ENCODE measurements at places on chromosomes 16 and 17.

- no peak for DNase-seq
Observed at GRCh38 chr16:24935336-24935735, 79.8 kb downstream of the ARHGAP17 start.

DNA sequence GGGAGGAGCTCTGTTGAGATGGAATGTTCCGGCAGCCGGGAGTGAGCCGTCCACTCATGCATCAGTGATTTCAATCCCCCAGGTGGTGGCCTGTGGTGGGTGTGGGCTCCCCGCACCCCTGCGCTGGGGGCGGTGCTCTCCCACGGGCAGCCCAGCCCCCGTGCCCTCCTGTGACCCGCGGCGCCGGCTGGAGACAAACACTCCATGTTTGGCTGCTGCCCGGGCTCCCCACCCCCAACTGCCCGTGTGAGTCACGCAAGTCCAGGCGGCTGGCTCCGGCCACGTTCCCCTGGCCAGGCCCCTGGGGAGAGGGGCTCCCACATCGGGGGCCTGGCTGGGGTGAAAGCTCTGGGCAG is 29.4 kb downstream of the CACNA1H start:
- no peak for DNase-seq

DNA sequence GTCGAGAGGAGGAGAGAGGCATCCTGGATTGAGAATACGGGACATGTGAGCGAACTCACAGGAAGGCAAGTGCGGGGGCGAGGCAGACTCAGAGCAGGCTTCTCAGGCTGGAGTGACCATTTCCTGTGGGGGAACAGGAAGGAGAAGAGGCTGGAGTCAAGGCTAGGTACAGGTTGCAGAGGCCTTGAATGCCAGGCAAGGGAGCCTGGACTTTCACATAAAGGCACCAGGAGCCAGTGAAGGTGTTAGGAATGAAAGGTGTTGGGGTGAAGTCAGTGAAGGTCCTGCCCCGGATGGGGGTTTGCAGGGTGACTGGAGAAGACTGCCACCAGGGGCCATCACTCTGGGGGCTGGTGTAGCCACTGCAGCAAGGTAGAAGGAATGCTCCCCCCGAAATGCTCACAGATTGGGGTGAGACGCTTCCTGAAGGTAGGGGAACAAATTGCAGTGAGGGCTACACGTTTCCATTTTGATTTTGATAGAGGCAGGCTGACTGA is 5.3 kb upstream of the GPRC5C start:
- DNase-seq = no peak

DNA sequence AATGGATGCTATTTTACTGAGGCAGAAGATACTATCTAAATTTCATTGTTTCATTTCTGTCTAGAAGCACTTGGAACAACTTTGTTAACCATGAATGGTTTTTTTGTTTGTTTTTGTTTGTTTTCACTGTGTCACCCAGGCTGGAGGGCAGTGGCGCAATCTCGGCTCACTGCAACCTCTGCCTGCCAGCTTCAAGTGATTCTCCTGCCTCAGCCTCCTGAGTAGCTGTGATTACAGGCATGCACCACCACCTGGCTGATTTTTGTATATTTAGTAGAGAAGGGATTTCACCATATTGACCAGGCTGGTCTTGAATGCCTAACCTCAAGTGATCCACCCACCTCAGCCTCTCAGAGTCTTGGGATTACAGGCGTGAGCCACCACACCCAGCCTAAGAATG is 40.5 kb downstream of the ABHD15 start:
- no peak for DNase-seq

GRCh38 chr16:23927796-23928195 is 92.0 kb downstream of the PRKCB start:
- DNase-seq = no peak

DNA sequence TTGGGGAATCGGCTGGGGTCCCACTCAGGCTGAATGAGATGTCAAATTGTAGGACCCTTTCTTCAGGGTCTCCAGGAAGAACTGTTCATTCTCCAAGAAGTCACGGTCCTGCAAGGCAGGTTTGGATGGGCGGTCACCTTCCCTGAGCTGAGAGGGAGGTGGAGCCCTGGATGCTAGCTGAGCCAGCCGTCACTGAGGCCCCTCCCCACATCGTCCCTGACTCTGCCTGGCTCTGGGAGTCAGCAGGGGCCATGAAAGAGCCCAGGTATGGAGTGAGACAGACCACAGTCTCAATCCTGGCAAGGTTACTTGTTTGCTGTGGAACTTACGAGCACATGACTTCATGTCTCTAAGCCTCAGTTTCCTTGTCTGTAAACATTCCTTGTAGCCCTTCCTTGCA is 6.0 kb upstream of the MRPL38 start:
- DNase-seq = no peak

DNA sequence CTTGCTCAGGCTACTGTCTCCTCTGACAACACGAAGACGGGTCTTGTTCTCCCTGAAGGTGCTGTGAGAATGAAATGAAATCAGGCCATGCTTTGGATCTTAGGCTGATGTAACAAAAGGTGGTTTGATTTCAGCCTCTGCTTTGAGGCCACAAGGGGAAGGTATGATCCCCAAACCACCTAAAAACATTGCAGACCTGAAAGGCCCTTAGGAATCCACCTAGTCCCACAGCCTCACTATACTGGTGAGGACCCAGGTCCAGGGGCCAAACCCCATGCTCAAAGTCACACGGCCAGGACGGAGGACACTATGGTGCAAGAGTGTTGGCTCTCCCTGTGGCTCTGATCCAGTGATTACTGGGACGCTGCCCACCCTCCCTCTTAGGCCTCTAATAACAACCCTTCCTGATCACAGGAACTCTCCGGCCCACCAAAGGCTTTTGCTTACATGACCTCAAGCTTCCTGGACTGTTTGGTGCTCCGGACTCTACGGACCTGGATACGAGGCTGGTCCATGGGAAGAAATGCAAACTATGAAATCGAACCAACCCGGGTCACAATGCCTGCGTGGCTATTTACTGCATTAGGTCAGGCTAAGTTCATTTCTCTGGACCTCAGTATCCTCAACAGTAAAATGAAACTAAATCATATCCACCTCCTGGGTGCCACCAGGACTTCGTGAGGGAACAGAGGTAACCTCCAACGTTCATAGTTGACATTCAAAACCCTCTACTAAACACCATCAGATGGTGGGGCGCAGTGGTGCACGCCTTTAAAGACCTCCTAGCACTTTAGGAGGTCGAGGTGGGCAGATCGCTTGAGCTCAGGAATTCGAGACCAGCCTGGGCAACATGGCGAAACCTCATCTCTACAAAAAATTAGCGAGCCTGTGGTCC is 1.5 kb downstream of the TRIM25 start:
- no peak for DNase-seq

DNA sequence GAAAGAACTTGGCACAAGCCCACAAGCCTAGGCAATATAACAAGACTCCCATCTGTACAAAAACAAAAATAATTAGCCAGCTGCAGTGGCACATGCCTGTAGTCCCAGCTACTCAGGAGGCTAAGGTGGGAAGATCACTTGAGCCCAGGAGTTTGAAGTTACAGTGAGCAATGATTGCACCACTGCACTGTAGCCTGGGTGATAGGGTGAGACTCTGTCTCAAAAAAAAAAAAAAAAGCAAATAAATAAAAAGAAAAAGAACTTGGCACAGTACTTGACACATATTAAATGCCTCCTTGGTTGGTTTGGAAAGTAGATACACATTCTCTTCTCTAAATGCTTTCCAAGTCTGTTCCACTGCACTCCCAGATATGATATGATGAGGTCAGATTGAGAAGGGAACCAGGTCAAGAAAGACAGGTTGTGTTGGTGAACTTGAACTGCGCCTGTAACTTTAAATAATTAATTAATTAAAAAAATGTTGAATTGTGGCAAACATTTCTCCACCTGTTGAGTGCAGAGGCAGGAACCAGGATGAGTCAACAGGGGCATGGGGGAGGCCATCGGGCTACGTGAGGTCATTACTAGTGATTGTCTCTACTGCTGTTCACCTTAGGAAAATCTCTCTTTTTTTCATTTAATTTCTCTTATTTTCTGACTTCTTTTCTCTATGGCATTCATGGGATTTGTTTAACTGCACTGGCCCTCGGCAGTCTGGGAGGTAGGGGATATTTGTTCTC is 25.9 kb upstream of the EFCAB13 start:
- DNase-seq = no peak

GRCh38 chr16:73268366-73268993 is 220.6 kb upstream of the ZFHX3 start:
- no peak for DNase-seq

GRCh38 chr17:58234512-58234911 is 3.9 kb upstream of the LPO start:
- DNase-seq = no peak

- no peak for DNase-seq
Observed at GRCh38 chr17:32256701-32257019, 9.0 kb upstream of the RHBDL3 start.

DNA sequence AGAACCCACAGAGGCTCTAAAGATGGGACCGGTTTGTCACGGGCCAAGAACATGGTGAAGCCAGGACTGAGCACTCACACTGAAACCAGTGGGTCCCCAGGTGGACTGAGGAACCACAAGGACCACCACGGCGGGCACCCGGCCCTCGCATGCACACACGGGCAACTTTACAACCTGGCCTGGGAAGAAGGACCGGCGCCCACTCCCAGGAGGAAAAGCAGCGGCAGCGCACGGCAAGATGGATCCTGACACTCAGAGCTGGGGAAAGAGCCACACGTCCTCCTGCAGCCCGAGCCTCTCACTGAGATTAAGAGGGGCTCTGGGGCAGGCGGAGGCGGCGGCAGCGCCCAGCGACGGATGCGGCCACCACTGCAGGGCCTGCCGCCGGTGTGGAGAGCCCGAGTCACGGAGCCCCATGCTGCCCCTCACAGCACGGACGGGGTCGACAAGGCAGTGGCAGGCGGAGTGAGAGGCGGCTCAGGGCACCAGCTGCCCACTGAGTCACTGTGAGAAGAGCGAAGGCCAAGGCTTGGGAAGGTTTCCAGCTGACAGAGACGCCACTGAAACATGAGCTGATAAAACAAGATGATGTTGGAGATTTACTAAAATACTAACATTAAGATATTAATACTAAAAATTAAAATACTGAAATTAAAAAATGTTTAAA is 118.3 kb downstream of the ANKRD11 start:
- no peak for DNase-seq

- no peak for DNase-seq
Observed at GRCh38 chr17:12631076-12631475, 34.6 kb upstream of the MYOCD start.

DNA sequence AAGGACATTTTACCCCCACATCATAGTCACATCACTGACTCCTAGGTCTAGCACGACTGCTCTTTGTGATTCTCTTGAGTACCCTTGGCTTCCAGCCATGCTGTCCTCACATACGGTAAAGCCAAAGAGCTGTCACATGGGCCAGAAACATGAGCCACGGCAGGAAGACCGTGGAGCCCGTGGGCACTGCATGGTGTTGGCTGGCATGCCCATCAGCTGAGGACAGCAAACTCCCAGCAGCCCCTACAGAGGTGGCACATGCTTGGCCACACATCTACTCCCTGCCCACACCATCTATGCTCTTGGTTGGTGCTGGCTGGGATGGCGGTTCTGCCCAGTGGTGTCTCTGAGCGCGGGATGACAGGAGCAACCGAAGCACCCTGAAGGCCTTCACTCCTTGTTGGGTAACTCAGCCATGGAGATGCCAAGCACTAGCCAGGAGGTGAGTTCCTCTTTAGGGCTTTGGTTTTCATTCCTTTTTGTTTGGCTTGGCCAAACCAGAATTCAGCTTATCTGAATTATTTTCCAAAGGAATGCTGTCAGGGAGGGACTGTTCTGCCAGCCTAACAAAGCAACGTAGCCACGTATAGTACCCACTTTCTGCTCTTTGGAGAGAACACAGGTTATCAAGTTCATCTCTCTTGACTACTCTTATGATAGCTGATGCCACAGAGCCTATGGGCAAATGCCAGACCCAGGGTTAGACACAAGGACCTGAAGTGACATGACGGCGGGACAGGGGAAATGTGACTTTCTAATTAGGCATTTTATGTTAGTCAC is 10.0 kb downstream of the TNFAIP1 start:
- DNase-seq = no peak

- no peak for DNase-seq
Observed at GRCh38 chr16:66154801-66155200, 211.7 kb upstream of the CDH5 start.

DNA sequence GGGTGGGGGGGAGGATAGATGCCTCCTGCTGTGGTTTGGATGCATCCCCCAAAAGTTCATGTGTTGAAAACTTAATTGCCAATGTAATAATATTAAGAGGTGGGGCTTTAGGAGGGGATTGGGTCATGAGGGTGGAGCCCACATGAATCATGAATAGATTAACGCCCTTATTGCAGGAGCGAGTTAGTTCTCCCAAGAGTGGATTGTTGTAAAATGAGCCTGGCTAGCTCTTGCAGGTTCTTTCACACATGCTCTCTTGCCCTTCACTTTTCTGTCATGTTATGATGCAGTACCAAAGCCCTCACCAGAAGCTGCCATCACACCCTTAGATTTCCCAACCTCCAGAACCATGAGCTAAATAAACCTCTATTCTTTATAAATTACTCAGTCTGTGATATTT is 52.0 kb downstream of the GINS3 start:
- no peak for DNase-seq

- DNase-seq = no peak
Observed at GRCh38 chr17:80559825-80560251, 15.2 kb downstream of the RPTOR start.

GRCh38 chr17:55200904-55201303 is 63.9 kb upstream of the HLF start:
- DNase-seq = no peak

DNA sequence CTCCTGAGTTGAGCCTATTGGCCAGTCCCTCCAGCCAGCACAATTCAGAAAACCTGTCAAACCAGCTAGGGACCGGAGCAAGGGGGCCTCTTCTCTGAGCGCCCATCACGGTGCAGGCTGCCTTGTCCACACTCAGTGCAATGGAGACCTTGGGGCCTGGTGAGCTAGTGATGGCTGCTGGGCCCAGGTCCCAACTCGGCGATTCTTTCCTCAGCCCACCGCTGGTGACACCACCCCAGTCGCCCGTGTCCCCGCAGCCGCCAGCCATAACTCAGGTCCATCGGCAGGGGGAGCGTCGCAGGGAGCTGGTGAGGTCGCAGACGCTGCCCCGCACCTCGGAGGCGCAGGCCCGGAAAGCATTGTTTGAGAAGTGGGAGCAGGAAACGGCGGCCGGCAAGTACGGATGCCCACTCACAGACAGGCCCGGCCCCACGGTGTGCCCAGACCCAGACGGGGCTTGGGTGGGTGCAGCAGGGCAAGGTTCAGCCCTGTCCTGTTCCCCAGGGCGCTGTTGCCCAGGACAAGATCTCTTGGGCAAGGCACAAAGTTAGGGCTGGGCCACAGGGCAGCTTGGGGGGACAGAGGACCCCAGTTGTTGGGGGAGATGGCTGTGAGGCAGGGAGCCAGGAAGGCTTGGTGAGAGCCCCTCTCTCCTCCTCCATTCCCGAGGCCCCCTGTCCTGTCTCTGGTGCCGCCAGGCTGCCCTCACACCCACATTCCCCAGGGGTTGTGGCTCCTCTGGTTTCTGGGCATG is 10.8 kb downstream of the SMTNL2 start:
- peak; percentile 9 for DNase-seq

DNA sequence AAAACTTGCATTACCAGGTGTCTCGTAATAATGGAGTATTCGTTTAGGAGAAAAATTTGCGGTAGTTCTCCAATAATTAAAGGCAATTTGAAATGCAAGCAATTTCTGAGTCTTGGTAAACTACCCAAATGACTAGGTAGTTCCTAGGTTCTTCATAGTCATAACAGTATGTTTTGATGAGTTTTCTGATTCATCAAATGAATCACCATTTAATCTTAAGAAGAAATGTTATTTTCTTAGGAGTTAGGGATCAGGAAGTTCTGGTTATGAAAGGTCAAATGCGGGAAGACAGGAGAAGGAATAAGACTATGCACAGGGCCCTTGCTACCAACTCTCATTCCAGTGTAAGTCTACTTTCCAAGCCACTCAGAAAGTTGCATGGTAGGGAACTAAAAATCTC is 221.5 kb upstream of the SOX9 start:
- no peak for DNase-seq

- DNase-seq = peak; percentile 86
Observed at GRCh38 chr17:79728169-79728907, 2.4 kb upstream of the ENPP7 start.
